HAP-1 (cell line): ENCODE measurements at places on chromosomes 1 and 21.

- DNase-seq, result no peak
Observed at GRCh38 chr1:43783096-43783670, 75.8 kb downstream of the ST3GAL3 start.

DNA sequence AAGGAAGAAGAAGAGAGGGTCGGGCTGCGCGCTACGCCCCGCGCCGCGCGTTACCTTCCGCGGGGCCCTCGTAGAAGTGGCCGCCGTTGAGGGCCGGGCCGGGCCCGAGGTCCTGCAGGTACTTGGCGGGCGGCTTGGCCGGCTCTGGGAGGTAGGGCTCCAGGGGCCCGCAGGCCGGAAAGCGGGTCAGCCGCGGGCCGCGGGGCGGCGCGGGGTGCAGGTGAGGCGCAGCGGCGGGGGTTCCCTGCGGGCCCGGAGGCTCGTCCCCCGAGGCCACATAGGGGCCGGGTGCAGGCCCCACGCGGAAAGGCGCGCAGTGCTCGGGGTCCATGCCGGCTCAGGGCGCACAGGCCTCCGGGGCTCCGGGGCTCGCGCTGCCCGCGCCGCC lies 196 bp downstream of the ALX3 start:
- DNase-seq, result no peak

DNA sequence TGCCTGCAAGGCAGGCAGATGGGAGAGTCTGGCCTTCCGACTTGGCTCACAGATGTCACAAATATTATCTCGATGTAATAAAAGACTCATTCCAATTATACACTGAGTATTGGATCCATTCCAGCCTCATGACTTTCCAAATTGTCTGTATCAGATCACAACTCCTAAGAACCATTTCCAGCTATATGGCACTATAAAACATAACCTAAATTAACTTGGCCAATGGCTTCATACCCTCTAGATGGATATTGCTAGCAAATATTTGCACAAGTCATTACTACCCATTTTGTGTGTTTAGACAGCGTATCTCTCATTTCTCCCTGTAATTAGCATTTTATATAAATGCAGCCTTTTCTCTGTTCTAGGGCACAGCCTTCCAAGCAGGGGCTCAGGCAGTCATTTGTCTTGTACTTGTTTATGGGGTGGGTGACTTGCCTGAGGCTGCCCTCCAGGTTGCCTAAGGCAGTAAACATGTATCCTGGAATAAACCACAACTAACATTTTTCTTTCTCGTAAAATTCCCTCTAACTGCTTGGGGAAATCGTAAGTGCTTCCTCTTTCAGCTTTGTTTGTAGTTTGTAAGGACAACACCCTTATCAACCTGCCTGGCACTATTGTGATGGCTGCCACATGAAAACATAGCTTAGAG lies 70.6 kb upstream of the KCNJ6 start:
- DNase-seq, result no peak

- DNase-seq, result no peak
Observed at GRCh38 chr1:210597555-210598134, 268.9 kb downstream of the HHAT start.

DNA sequence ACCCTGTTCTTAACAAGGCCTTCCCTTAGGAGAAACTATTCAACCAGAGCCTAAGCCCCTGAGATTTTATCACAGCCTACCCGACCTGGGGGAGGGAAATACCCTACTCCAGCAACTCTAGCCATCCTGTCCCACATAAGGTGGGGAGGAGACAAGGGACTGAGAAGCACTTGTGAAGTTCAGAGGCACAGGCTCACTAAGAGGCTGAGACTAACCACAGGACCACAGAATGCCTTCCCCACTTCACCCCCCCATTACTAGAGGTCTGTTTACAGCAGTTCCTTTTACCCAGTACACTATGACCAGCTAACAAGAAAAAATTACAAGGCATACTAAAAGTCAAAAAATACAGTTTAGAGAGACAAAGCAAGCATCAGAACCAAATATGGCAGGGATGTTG lies 86.8 kb downstream of the TEX35 start:
- no peak for DNase-seq

DNA sequence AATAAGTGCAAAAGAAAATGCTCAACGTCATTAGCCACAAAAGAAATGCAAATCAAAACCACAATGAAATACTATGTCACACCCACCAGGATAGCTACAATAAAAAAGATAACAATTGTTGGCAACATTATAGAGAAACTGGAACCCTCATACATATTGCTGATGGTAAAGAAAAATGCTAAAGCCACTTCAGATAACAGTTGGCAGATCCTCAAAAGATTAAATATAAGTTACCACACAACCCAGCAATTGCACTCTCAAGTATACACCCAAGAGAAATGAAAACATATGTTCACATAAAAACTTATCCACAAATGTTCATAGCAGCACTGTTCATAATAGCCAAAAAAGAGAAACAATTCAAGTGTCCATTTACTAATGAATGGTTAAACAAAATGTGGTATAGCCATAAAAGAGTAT lies 20.7 kb downstream of the TRIM33 start:
- DNase-seq, result peak; percentile 42

DNA sequence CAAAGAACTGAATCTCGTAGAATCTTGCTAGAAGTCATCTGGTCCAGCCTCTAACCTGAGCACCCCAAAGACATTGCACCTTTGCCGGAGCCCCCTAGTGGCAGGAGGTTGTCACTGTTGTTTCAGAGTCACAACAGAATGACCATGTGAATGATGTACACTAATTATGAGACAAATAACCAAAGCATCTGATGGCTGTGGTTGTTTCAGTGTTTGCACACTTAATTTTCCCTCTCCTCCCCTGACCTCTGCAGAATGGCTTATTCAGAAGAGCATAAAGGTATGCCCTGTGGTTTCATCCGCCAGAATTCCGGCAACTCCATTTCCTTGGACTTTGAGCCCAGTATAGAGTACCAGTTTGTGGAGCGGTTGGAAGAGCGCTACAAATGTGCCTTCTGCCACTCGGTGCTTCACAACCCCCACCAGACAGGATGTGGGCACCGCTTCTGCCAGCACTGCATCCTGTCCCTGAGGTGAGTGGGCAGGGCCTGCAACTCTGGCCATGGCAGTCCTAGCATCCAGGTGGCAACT lies 26.4 kb downstream of the TRAF5 start:
- peak; percentile 74 for DNase-seq

GRCh38 chr1:117633423-117633822 lies 27.6 kb downstream of the TENT5C start:
- DNase-seq, result no peak

DNA sequence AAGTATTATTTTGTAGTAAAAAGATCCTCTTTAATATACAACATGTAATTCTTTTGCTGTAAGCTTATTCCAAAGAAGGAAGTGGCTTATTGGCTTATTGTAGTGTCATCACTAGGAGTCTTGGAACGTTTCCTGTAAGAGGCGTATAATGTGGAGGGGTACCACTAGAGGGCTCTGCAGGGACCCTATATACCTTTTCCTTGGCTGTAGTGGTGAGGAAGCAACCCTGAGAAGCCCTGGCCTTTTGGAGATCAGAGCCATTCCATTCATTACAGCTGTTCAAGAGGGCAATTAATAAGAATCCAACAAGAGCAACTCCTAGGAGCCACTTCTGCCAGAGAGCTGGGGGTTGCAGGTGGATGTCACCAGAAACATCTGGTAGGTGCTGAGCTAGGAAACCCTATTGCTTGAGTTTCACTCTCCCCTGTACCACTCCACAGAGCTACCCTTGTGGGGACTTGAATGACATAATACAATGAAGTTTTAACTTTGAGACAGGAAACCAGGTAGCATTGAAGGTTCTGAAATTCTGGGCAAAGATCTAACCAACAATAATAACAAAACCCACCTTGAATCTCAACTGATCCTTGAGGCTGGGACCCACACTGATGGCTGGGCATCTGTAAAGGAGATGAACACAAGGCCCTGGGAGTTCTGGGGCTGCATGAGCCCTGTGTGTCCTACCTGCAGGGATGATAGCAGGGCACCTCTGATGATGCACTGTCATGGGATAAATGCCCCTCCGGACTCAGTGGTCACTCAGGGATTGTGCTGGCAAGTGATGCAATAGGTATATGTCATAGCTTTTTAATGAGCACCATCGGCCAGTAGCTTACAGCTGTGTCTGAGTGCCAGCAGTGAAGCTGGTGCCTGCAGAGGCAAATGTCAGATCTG lies 160.2 kb upstream of the COA6 start:
- peak; percentile 51 for DNase-seq

- DNase-seq, result no peak
Observed at GRCh38 chr1:212106286-212106792, 70.8 kb downstream of the DTL start.
